ENCODE measurements at places on chromosomes 11 and 22. TPM values are rescaled to one million over a fixed set of nuclear protein-coding genes. Genes with fewer than 3 reads are reported as not detected.
A peak's percentile ranks its signal among the peaks of the same experiment; 100 is the strongest.

Gene RAB38
- 6.5 TPM for total RNA-seq

Gene MAP6
- 3.0 TPM for total RNA-seq

Gene YAP1
- 251 TPM for total RNA-seq

Gene SLC35F2
- 16.9 TPM for total RNA-seq

Gene NDUFA6
- total RNA-seq, result 48.8 TPM

Gene LRP4
- 4.1 TPM for total RNA-seq

GRCh38 chr11:31640611-31641010, 131.0 kb downstream of the ELP4 start:
- H3K27ac ChIP-seq, result no peak overlapping the region
- DNase-seq, result no peak
- H3K4me1 ChIP-seq, result no peaks in the 10 kb centered on the region
- H3K36me3 ChIP-seq, result no peaks in the 10 kb centered on the region
- no peak overlapping the region for H3K4me3 ChIP-seq
- no peaks in the 10 kb centered on the region for H3K27me3 ChIP-seq

DNA sequence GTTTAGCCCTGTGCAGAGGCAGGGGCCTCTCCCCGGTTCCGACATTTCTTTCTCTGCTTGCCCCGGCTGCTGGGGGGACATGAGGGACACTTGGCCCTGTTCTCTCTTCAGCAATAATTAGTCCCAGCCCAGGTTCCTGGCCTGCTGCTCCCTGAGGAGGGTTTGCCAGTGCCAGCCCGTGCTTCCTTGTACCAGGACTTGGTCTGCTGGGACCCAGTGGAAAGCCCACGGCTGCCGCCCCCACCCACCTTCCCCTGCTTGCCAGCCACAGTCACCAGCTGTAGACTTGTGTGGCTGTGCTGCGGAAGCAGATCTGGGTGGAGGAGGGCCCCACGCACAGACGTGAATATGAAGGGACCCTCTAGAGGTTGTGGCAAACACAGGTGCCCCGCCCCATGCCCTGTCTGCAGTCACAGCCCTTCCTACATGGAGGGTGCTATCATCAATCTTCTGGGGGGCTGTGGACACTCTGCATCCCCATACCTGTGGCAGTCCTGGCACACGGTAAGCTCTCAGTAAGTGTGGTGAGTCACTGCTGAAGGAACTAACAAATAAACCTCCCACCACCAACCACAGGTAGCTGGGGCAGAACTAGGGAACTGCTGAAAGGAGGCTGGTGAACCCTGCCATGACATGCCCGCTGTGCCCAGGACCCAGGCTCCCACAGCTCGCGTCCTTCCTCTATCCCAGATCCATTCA, 949 bp downstream of the TP53AIP1 start:
- DNase-seq, result no peak
- H3K27me3 ChIP-seq, result peaks cover 32% of the 10 kb centered on the region
- H3K27ac ChIP-seq, result no peak overlapping the region

GRCh38 chr11:36577859-36578258, 10.1 kb downstream of the RAG1 start:
- peak; percentile 14 for DNase-seq
- no peaks in the 10 kb centered on the region for H3K36me3 ChIP-seq
- no peak overlapping the region for H3K27ac ChIP-seq
- H3K27me3 ChIP-seq, result peaks cover 3% of the 10 kb centered on the region
- H3K4me3 ChIP-seq, result no peak overlapping the region

DNA sequence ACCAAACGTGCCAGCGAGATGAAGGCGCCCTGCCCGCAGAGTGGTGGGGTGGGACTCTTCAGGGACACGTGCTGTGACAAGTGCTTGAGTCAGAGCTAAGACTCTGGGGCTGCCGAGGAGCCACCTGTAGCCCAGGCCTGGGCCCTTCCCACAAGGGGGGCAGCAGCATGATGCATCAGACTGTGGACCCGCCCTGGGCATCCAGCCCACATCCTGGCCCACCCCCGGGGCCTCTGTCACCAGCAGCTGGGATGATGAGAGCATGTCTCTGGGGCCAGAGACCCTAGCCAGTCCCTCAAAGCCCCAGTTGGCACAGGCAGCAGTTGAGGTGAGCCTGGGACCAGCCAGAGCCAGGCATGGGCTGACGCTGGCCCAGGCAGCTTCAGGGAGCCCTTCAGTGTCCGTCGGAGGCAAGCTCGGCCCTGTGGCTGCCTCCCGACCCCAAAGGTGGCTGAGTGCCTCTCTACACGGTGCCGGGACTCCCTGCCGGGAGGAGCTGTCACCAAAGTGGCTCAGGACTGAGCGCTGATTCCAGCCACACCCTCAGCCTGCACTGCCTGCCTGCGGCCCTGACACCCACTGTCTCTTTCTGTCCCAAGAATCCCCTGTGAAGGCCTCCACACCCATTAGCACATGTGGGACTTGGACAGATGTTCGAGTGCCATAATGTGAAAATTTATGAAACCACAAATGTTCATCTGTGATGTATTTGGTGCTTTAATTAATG, 41.3 kb downstream of the CDKN1C start:
- H3K36me3 ChIP-seq, result no peaks in the 10 kb centered on the region
- no peak overlapping the region for H3K27ac ChIP-seq
- peaks cover 21% of the 10 kb centered on the region for H3K27me3 ChIP-seq
- no peak overlapping the region for H3K4me3 ChIP-seq

DNA sequence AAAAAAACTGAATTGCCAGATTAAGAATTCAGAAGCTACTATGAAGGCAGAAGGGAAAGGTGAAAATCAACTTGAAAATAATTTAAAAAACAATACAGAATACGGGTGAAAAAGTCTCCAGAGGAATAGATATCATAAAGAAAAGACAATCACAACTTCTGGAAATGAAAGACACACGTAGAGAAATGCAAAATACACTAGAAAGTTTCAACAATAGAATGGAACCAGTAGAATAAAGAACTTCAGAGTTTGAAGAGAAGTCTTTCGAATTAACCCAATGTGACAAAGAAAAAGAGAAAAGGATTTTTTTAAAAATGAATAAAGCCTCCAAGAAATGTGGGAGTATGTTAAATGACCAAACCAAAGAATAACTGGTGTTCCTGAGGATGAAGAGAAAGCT, 263.8 kb upstream of the FAT3 start:
- no peak overlapping the region for H3K4me3 ChIP-seq
- no peaks in the 10 kb centered on the region for H3K4me1 ChIP-seq
- no peaks in the 10 kb centered on the region for H3K36me3 ChIP-seq
- H3K27me3 ChIP-seq, result no peaks in the 10 kb centered on the region
- DNase-seq, result no peak

- H3K4me3 ChIP-seq, result no peak overlapping the region
- no peak overlapping the region for H3K27ac ChIP-seq
- H3K27me3 ChIP-seq, result peaks cover 14% of the 10 kb centered on the region
- no peaks in the 10 kb centered on the region for H3K4me1 ChIP-seq
- DNase-seq, result no peak
These were observed 1.0 kb upstream of the GLB1L2 start for GRCh38 chr11:134330611-134331353.

- no peak overlapping the region for H3K27ac ChIP-seq
- DNase-seq, result peak; percentile 37
- no peaks in the 10 kb centered on the region for H3K27me3 ChIP-seq
These were observed 14.6 kb downstream of the BBOX1 start for GRCh38 chr11:27055065-27055682.

DNA sequence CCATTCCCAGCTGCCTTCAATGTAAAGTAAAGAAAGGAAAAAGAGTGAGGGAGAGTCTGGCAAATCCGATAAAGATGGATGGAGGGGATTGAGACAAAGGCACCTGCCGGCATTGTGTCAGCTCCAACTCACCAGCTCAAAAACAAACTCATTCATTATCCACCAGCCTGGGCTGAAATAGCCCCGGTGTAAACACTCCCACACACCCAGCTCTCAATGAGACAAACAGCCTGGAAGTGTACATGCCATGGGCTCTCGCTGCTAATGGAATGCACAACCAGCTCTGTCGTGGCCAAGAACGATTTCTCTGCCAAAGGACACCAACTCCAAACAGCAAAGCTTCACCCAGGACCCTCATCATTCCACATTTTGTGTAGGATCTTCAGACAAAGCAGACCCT, 89.3 kb upstream of the OPCML start:
- H3K4me3 ChIP-seq, result no peak overlapping the region
- H3K27ac ChIP-seq, result no peak overlapping the region
- DNase-seq, result no peak
- no peaks in the 10 kb centered on the region for H3K4me1 ChIP-seq
- H3K27me3 ChIP-seq, result no peaks in the 10 kb centered on the region

DNA sequence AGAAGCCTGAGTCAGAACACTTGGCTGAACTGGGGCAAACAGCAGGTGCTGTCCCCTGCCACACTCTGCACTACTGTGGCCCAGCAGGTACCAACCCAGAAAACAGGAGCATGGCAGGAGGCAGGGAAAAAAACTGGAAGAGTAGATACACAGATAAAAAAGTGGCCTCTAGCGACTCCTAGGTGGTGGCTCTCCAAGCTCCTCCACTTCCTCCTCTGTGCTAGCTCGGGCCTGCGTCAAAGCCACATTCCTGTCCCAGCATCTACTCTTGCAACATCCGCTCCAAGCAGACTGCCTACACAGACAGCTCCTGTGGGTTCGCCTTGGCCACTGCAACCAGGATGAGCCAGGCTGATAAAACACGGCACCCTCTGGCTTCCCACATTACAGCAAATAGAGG, 6.9 kb downstream of the OR8B12 start:
- DNase-seq, result peak; percentile 39
- H3K27ac ChIP-seq, result no peak overlapping the region
- H3K27me3 ChIP-seq, result no peaks in the 10 kb centered on the region
- H3K4me1 ChIP-seq, result no peaks in the 10 kb centered on the region
- no peak overlapping the region for H3K4me3 ChIP-seq
- H3K36me3 ChIP-seq, result no peaks in the 10 kb centered on the region

DNA sequence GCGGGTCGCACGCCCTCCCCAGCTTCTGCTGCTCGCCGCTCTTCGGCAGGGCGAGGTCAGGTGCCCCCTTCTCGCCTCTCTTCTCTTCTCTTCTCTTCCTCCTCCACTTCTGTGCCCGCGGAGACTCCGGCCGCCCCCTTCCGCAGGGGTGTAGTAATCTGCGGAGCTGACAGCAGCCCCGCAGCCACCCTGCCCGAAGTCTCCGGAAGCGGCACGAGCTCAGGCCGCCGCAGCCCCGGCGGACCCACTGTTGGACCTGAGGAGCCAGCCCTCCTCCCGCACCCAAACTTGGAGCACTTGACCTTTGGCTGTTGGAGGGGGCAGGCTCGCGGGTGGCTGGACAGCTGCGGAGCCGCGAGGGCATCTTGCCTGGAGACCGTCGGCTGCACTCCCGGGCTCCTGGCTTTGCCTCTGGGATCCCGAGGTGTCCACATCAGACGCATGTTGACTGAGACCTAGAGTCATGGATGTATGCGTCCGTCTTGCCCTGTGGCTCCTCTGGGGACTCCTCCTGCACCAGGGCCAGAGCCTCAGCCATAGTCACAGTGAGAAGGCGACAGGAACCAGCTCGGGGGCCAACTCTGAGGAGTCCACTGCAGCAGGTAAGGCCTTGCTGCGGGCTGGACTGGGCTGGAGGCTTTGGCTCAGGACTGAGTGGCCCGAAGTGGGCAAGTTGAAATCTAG, 486 bp downstream of the STIM1 start:
- peaks cover 18% of the 10 kb centered on the region for H3K4me1 ChIP-seq
- H3K36me3 ChIP-seq, result no peaks in the 10 kb centered on the region
- H3K4me3 ChIP-seq, result peak overlapping the region; percentile 83
- peak overlapping the region; percentile 19 for H3K27ac ChIP-seq
- no peaks in the 10 kb centered on the region for H3K27me3 ChIP-seq

DNA sequence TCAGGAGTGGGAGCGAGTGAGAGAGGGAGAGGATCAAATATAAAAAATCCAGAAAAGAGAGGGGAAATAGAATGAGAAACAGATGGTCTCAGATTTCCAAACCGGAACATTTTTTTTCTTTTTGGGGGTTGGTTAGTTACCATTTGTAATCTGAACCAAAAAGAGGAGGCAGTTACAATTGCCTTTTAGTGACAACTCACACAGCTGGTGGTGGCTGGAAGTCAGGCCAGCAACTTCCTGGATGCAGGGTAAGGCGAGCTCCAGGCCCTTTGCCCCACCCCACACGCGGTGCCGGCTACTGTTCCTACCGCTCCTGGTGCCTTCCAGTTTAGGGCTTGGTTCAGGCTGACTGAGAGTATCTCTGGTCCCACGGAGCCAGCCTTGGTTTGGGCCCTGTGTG, 21.0 kb upstream of the UBASH3B start:
- DNase-seq, result peak; percentile 64
- H3K27me3 ChIP-seq, result no peaks in the 10 kb centered on the region
- peaks cover 9% of the 10 kb centered on the region for H3K4me1 ChIP-seq

DNA sequence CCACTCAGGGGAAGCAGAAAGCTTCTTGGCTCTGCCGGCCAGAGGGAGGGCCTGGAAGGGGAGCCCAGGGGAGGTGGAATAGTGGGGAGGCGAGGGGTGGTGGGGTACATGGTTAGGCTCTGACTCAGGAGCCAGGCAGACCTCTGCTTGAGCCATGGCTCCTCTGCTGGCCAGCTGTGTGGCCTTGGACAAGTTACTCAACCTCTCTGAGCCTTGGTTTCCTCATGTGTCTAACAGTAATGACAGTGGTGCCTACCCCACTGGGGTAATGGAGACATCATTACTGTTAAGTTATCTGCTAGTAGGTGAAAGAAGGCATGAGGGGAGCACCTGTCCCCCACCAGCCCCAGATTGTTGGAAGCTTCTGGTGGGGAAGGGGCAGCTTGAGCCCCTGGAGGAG, 12.2 kb upstream of the PDGFB start:
- no peaks in the 10 kb centered on the region for H3K27me3 ChIP-seq
- H3K36me3 ChIP-seq, result no peaks in the 10 kb centered on the region
- no peak overlapping the region for H3K27ac ChIP-seq
- H3K4me3 ChIP-seq, result no peak overlapping the region
- DNase-seq, result no peak

DNA sequence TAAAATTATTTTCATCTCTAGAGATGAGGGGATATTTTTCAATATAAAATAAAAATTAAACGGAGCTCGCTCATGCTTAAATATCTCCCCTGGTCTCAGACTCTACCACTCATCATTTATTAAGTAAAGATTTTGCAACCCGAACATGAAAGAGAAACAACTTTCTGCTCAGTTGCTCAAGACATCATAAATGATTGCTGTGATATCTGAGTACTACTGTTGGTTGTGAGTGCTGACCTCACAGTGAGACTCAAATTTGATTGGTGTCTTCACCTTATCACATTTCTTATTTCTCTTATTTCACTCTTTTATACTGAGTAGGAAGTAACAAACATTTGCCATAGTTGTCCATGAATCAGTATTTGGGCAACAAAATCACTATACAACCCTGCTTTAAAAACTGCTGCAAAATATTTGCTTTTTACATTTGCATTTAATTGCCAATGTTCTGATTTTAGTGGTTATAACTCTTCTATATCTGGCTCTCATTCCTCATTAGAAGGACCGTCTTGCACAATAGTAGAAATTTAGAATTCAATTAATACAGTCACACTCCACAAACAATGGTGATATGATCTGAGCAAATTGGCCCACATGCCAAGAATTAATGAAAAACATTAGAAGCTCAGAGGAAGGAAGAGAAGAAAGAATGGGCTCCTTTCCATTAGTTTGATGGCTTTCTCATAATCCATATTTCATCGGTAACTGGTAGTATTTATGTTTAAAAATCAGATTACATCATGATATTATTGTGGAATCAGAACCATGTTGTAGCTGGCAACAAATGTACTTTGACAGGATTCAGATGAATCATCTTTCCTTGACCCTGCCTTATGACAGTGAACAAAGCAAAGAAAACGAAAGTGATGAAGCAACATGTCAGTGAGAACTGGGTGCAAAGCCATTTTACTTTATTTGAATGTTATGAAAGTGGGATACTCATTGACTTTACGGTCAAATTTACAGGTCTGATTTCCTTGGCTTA, 973.6 kb upstream of the TENM4 start:
- H3K36me3 ChIP-seq, result no peaks in the 10 kb centered on the region
- no peak overlapping the region for H3K4me3 ChIP-seq
- H3K27me3 ChIP-seq, result no peaks in the 10 kb centered on the region
- no peak for DNase-seq
- H3K27ac ChIP-seq, result no peak overlapping the region

Measured in IMR-90 (cell line).